Kidney (tissue), 22 donors: ENCODE measurements at places on chromosomes 11 and 22.
A peak's percentile ranks its signal among the peaks of the same experiment; 100 is the strongest.

GRCh38 chr11:119709638-119710346, 19.2 kb downstream of the NECTIN1 start:
- H3K4me3 ChIP-seq, result no peak overlapping the region
- no peaks in the 10 kb centered on the region for H3K27me3 ChIP-seq
- H3K4me1 ChIP-seq, result peaks cover 6% of the 10 kb centered on the region
- peak; percentile 92 for DNase-seq
- H3K36me3 ChIP-seq, result no peaks in the 10 kb centered on the region

DNA sequence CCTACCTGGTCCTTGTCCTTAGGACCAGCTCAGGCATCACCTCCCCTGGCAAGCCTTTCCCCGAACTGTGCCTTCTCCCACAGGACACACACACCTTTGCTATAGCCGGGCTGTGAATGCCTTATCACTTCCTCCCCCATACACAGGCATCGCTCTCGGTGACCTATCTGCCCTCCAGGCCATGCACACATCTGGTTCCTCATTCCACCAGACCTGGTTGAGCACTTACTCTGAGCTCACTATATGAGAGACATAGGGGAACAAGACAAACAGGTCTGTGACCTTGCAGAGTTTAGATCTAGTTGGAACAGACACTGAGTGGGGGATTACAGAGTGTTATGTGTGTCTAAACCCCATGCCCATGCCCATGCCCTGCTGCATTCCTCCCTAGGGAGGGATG, 3.1 kb upstream of the BCR start:
- H3K36me3 ChIP-seq, result no peaks in the 10 kb centered on the region
- peaks cover 20% of the 10 kb centered on the region for H3K4me1 ChIP-seq
- H3K4me3 ChIP-seq, result no peak overlapping the region
- no peak overlapping the region for H3K27ac ChIP-seq
- H3K27me3 ChIP-seq, result no peaks in the 10 kb centered on the region
- DNase-seq, result no peak

DNA sequence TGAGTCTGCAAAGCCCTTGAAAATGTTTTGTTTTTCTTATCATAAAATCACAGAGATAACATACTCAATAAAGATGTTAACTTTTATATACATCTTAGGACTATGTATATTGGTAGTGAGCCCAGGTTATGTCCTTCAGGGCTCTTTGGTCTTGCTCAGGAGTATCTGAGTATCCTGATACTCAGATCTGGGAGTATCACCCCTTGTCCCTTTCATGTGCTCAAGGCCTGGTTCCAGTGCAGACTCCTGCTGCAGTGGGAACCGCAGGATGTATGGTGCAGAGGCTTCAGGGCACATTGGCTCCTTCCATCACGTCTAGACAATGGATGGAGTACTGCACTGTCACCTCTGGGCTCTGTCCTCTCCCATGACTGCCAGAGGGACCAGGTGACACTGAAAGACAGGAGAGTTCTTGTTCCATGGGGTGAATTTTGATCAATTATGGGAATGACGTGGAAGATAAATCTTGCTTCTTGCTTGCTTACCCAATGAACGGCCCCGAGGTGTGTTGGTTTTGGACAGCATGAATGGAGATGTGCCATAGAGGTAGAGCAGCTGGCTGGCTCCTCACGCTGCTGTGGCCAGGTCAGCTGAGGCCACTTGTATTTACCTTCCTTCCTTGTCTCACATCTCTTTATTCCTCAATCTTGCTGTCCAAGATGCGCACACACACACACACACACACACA, 215.5 kb downstream of the ARHGAP42 start:
- H3K4me1 ChIP-seq, result no peaks in the 10 kb centered on the region
- no peak for DNase-seq
- no peaks in the 10 kb centered on the region for H3K36me3 ChIP-seq
- no peak overlapping the region for H3K27ac ChIP-seq
- H3K4me3 ChIP-seq, result no peak overlapping the region

GRCh38 chr22:37641561-37641949, 2.1 kb downstream of the SH3BP1 start:
- H3K4me3 ChIP-seq, result no peak overlapping the region
- H3K36me3 ChIP-seq, result no peaks in the 10 kb centered on the region
- H3K4me1 ChIP-seq, result peaks cover 14% of the 10 kb centered on the region

- H3K27me3 ChIP-seq, result no peaks in the 10 kb centered on the region
- peaks cover 8% of the 10 kb centered on the region for H3K4me1 ChIP-seq
- H3K36me3 ChIP-seq, result no peaks in the 10 kb centered on the region
- H3K27ac ChIP-seq, result no peak overlapping the region
- H3K4me3 ChIP-seq, result no peak overlapping the region
Measured at GRCh38 chr11:129425214-129425613, 49.6 kb downstream of the BARX2 start.
